Stomach (tissue), 19 donors: ENCODE measurements at places on chromosomes 4 and X. TPM values are rescaled to one million over a fixed set of nuclear protein-coding genes. Genes with fewer than 3 reads are reported as not detected.

DNA sequence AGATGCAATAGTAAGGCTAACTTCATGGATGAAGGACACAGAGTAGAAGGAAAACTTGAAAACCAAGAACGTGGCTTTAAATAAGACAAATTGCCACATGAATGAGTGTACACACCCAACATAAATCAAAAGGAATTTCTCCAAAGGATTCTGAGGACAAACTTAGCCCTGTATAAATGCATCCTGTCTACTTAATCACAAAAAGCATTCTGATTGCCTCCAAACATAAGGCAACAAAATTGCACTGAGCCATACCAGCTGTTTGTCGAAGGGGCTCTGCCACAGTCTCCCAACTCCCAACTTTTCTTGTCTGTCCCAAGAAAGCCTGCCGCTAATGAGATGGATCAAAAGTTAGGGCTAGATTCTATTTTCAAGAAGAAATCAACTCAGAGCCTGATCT, 194.3 kb downstream of the SOWAHB start:
- H3K36me3 ChIP-seq: no peaks in the 10 kb centered on the region
- DNase-seq: no peak
- no peak overlapping the region for H3K4me3 ChIP-seq
- peaks cover 62% of the 10 kb centered on the region for H3K4me1 ChIP-seq

GRCh38 chr4:138865765-138866164, 149.8 kb upstream of the NOCT start:
- no peak overlapping the region for H3K27ac ChIP-seq
- DNase-seq: no peak
- H3K4me1 ChIP-seq: no peaks in the 10 kb centered on the region
- no peak overlapping the region for H3K4me3 ChIP-seq
- H3K36me3 ChIP-seq: no peaks in the 10 kb centered on the region
- H3K27me3 ChIP-seq: no peaks in the 10 kb centered on the region

Gene ITGB1BP2
- 8.8 TPM for total RNA-seq

DNA sequence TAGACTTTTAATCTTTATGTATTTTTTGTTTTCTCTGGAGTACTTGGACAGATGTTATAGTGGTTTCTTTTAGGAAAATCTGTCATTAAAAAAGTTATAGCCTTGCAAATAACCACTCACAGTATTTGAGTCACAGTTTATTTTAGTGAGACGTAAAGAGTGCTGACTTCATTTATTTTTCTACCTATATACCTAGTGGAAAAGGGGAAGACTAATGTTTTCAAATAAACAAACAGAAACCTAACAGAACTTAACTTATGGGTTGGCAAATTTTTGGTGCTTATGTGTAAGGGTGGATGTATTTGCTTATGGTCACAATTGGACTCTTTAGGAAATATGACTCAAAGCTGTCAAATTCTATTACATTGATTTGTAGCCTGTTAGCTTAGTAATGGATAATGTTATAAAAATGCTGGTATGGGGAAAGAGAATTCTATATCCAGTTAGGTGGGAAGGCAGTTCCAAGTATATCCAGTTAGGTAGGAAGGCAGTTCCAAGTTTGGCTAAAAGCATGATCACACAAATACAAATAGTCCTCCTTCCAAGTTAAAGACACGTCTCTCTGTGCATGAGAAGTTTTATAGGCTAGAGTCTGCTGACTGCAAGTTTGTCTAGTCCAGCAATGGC, 61.9 kb downstream of the SLC9A6 start:
- H3K27ac ChIP-seq: no peak overlapping the region
- no peaks in the 10 kb centered on the region for H3K27me3 ChIP-seq
- peaks cover 6% of the 10 kb centered on the region for H3K36me3 ChIP-seq
- DNase-seq: no peak
- H3K4me3 ChIP-seq: no peak overlapping the region

- no peaks in the 10 kb centered on the region for H3K4me1 ChIP-seq
- DNase-seq: no peak
- no peaks in the 10 kb centered on the region for H3K36me3 ChIP-seq
- H3K4me3 ChIP-seq: no peak overlapping the region
Measured at GRCh38 chr4:14650127-14650526, 352.2 kb upstream of the CPEB2 start.

DNA sequence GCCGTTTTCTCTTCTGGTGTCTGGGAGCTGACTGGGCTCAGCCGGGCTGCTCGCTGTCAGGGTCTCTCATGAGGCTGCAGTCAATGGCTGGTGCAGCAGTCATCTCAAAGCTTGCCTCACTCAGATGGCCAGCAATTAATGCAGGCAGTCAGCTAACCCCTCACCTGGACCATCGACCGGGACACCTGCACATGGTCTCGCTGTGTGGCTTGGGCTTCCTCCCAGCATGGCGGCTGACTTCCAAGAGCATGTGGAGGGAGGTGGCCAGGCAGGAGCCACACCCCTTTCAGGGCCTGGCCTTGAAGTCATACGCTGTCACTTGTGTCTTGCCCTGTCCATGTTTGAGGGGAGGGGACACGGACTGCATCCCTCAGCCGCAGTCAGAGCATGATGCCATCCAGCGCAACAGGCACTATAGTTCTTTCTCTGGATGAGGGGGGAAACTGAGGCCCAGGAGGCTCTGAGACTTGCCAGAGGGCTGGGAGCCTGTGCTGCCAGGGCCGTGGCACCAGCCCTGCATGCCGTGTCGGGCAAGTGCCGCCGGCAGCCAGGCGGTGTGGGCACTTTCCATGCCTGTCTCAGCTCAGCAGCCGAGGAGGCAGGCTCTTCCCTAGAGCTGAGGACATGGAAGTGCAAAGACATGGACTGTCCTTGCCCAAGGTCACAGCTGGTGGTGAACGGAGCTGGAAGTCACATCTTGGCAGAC, 201.8 kb downstream of the AFAP1 start:
- DNase-seq: no peak
- H3K4me1 ChIP-seq: no peaks in the 10 kb centered on the region
- H3K4me3 ChIP-seq: no peak overlapping the region
- no peak overlapping the region for H3K27ac ChIP-seq
- no peaks in the 10 kb centered on the region for H3K36me3 ChIP-seq

GRCh38 chrX:99394456-99394855, 1015.6 kb downstream of the PCDH19 start:
- no peak overlapping the region for H3K27ac ChIP-seq
- H3K27me3 ChIP-seq: no peaks in the 10 kb centered on the region
- H3K4me3 ChIP-seq: no peak overlapping the region

DNA sequence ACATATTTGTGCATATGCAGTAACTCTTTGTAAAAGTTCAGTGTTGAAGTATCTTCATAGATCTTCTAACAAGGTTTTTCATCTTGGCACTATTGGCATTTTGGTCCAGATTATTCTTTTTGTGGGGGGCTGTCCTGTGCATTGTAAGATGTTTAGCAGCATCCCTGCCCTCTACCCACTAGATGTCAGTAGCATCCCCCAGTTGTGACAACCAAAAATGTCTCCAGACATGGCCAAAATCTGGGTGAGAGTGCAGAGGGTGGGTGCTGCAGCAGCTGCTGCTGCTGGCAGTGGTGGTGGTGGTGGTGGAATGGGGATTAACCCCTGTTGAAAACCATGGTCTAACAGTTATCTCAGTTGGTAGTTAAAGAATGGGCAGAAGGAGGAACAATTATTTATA, 370.0 kb downstream of the GPAT3 start:
- no peak overlapping the region for H3K4me3 ChIP-seq
- H3K27me3 ChIP-seq: no peaks in the 10 kb centered on the region
- no peak for DNase-seq
- no peaks in the 10 kb centered on the region for H3K36me3 ChIP-seq
- H3K4me1 ChIP-seq: no peaks in the 10 kb centered on the region
- no peak overlapping the region for H3K27ac ChIP-seq

GRCh38 chrX:72305286-72306084, at the start of gene CITED1:
TSS of gene CITED1 (minus strand) at chrX:72305914. CDS start at chrX:72302869, 3,045 bp downstream.
- no peaks in the 10 kb centered on the region for H3K36me3 ChIP-seq
- peaks cover 80% of the 10 kb centered on the region for H3K27me3 ChIP-seq
- H3K4me1 ChIP-seq: peaks cover 9% of the 10 kb centered on the region
- no peak within 1 kb of the TSS for H3K27ac ChIP-seq
- peak within 1 kb of the TSS; percentile 66 for H3K4me3 ChIP-seq

Gene GRPEL1
- total RNA-seq: 11.4 TPM

GRCh38 chrX:151552743-151553142, 10.7 kb upstream of the PASD1 start:
- no peaks in the 10 kb centered on the region for H3K4me1 ChIP-seq
- H3K27me3 ChIP-seq: no peaks in the 10 kb centered on the region
- no peaks in the 10 kb centered on the region for H3K36me3 ChIP-seq

- H3K4me1 ChIP-seq: no peaks in the 10 kb centered on the region
- no peak overlapping the region for H3K27ac ChIP-seq
- H3K36me3 ChIP-seq: no peaks in the 10 kb centered on the region
- H3K27me3 ChIP-seq: peaks cover 4% of the 10 kb centered on the region
- no peak for DNase-seq
Measured at GRCh38 chr4:153771046-153771445, 11.2 kb upstream of the RNF175 start.

Gene ENPP6
- total RNA-seq: not detected

GRCh38 chr4:89803036-89803435, 33.9 kb downstream of the SNCA start:
- no peaks in the 10 kb centered on the region for H3K4me1 ChIP-seq
- no peak overlapping the region for H3K27ac ChIP-seq
- no peaks in the 10 kb centered on the region for H3K27me3 ChIP-seq
- H3K4me3 ChIP-seq: no peak overlapping the region
- no peak for DNase-seq

GRCh38 chr4:72205831-72206230, 174.0 kb downstream of the NPFFR2 start:
- H3K36me3 ChIP-seq: no peaks in the 10 kb centered on the region
- no peak overlapping the region for H3K4me3 ChIP-seq
- no peak overlapping the region for H3K27ac ChIP-seq
- H3K27me3 ChIP-seq: no peaks in the 10 kb centered on the region

- no peaks in the 10 kb centered on the region for H3K4me1 ChIP-seq
- H3K4me3 ChIP-seq: no peak overlapping the region
- H3K36me3 ChIP-seq: no peaks in the 10 kb centered on the region
- DNase-seq: no peak
- no peak overlapping the region for H3K27ac ChIP-seq
Measured at GRCh38 chr4:120025516-120025915, 41.1 kb downstream of the MAD2L1 start.

DNA sequence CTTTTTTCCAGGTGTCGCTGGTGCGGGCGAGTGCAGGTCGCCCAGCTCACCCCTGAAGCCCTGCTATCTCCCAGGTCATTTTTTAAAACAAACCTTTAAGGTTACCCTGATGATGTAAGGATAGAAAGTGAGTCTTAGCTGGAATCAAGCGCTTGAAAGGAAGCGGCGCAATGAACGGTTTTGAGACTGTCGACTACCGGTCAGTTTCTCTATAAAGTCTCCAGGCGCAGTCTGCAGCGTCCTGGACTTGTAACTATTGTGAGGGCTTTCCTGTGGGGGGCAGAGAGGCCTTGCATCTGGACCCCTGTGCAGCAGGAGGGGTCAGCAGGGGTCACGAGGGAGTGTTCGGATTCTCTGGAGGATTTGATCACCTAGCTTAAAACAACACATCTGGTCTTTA, 1.6 kb downstream of the KIT start:
- H3K4me1 ChIP-seq: peaks cover 33% of the 10 kb centered on the region
- H3K4me3 ChIP-seq: peak overlapping the region; percentile 50
- peaks cover 27% of the 10 kb centered on the region for H3K27me3 ChIP-seq
- peak; percentile 52 for DNase-seq

GRCh38 chr4:77154065-77154464, 2.9 kb upstream of the CCNG2 start:
- no peak for DNase-seq
- H3K36me3 ChIP-seq: no peaks in the 10 kb centered on the region
- H3K27me3 ChIP-seq: no peaks in the 10 kb centered on the region
- H3K27ac ChIP-seq: no peak overlapping the region

- no peaks in the 10 kb centered on the region for H3K4me1 ChIP-seq
- no peak overlapping the region for H3K27ac ChIP-seq
- no peak overlapping the region for H3K4me3 ChIP-seq
- no peaks in the 10 kb centered on the region for H3K27me3 ChIP-seq
- H3K36me3 ChIP-seq: no peaks in the 10 kb centered on the region
Measured at GRCh38 chr4:119207051-119207450, 5.5 kb upstream of the USP53 start.

DNA sequence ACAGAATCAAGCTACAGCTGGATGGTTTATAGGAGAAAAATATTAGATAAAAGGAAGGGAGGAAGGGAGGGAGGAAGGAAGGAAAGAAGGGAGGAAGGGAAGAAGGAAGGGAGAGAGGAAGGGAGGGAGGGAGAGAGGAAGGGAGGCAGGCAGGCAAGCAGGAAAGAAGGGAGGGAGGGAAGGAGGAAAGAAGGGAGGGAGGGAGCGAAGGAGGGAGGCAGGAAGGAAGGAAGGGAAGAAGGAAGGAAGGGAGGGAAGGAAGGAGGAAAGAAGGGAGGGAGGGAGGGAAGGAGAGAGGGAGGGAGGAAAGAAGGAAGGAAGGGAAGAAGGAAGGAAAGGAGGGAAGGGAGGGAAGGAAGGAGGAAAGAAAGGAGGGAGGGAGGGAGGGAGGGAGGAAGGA, 77.9 kb upstream of the C1QTNF7 start:
- no peak overlapping the region for H3K4me3 ChIP-seq
- no peaks in the 10 kb centered on the region for H3K27me3 ChIP-seq
- peaks cover 6% of the 10 kb centered on the region for H3K4me1 ChIP-seq
- H3K27ac ChIP-seq: no peak overlapping the region
- no peak for DNase-seq

DNA sequence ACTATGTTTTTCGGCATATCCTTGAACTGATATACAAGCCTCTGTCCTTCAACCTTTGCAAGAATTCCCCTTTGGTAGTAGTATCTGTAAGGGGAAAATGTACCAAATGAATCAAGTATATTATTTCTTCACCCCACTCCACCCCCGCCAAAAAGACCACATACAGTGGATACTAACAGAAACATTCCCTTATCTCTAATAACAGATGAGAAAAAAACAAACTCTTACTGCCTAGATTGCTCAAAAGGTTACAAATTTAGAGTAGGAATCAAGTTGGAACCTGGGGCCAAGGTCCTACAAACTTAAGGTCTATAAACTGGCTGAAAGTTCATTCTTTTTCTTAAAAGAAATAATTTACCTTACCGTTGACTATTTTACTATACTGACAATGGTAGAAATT, 45.0 kb downstream of the NOCT start:
- H3K27ac ChIP-seq: no peak overlapping the region
- no peak overlapping the region for H3K4me3 ChIP-seq

- no peaks in the 10 kb centered on the region for H3K36me3 ChIP-seq
- no peak overlapping the region for H3K4me3 ChIP-seq
- peaks cover 17% of the 10 kb centered on the region for H3K4me1 ChIP-seq
- DNase-seq: no peak
- no peak overlapping the region for H3K27ac ChIP-seq
- H3K27me3 ChIP-seq: no peaks in the 10 kb centered on the region
Measured at GRCh38 chr4:102780476-102781144, 19.8 kb upstream of the MANBA start.

Gene LSM6
- total RNA-seq: 11.0 TPM

GRCh38 chr4:128574706-128575105, 234.8 kb upstream of the JADE1 start:
- DNase-seq: peak; percentile 85
- no peaks in the 10 kb centered on the region for H3K27me3 ChIP-seq

Gene MGST2
- 7.6 TPM for total RNA-seq

GRCh38 chr4:16896881-16897750, 1.3 kb downstream of the LDB2 start:
- no peaks in the 10 kb centered on the region for H3K27me3 ChIP-seq
- H3K4me1 ChIP-seq: no peaks in the 10 kb centered on the region
- DNase-seq: no peak
